ENCODE measurements at places on chromosomes 4 and X.

- DNase-seq, result peak; percentile 11
Observed at GRCh38 chrX:118694638-118695037, 32.8 kb upstream of the IL13RA1 start.

DNA sequence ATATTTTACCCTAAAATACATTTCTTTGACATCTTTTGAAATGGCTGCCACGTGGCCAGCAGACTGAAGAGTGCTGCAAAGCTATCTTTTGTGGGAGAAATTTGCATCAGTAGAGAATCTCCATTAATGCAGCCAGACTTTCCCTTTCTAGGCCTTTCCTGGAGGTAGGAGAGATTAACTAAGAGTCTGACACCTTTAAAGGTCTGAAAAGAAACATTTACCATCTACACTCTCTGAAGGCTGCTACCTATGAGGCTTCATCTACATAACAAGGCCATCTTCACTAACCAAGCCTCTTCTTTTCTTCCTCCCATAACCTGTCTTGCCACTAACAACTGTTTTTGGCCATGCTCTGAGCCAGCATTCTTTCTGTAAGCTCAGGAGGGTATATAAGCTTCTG lies 17.8 kb upstream of the SPRY1 start:
- DNase-seq, result no peak

DNA sequence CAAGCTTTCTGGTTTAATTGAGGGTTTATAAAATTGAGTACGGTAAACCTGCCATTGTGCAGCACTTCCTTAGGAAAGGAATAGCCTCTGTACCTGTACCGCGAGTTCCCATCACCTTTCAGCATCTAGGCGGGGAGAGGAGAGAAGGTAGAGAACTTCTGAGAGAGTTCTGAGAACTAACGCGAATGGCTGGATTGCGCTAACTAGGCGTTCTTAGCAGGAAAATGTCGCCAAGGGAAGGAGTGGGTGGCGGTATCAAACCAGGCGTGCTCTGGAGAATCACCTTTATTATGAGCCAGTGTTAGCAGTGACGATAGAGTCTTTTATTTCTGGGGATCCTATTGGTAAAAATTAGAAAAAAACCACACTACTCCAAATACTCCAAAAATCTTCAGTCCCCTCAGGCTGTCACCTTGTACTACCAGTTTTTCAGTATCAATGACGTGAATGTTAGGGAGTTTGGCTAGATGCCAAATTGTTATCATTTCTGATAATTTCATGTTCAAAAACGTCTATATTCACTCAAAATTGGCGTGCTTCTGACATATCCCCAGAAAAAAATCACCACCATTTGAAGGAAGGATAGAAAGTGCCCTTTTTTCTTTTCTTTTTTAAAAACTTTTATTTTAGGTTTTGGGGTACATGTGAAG lies 1.4 kb downstream of the UGT8 start:
- DNase-seq, result no peak

- DNase-seq, result no peak
Observed at GRCh38 chrX:23501974-23502373, 165.3 kb upstream of the PRDX4 start.

GRCh38 chr4:100284129-100284880 lies 94.0 kb upstream of the DDIT4L start:
- no peak for DNase-seq

DNA sequence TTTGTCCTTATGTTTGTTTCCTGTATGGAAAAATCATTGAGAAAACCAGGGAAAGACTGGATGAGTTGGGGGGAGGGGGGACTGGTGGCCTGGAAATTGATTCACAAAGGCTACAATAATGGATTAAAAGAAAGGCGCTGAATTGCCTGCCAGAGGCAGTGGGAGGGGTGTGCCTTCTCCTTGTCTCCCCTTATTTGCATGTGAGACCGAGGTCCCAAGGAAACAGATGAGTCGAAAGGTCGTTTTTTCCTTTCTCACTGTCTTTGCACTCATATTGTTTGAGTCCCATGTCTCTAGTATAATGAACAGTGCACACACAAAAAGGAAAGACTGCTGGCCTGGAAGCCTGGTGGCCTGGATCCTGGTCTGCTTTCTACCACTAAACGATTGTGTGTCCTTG lies 86.6 kb upstream of the ZDHHC15 start:
- no peak for DNase-seq

GRCh38 chr4:41146716-41147506 lies 67.4 kb downstream of the APBB2 start:
- no peak for DNase-seq

GRCh38 chrX:94961730-94962129 lies 1287.7 kb downstream of the FAM133A start:
- DNase-seq, result no peak

- peak; percentile 52 for DNase-seq
Observed at GRCh38 chrX:65668377-65669310, 1.2 kb downstream of the MSN start.

DNA sequence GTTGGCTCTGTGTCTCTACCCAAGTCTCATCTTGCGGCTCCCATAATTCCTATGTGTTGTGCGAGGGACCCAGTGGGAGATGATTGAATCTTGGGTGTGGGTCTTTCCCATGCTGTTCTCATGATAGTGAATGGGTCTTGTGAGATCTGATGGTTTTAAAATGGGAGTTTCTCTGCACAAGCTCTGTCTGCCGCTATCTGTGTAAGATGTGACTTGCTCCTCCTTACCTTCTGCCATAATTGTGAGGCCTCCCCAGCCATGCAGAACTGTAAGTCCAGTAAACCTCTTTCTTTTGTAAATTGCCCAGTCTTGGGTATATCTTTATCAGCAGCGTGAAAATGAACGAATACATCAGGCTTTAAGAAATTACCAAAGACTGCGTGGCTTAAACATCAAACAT lies 31.2 kb downstream of the STIM2 start:
- DNase-seq, result no peak

- no peak for DNase-seq
Observed at GRCh38 chr4:3355266-3355748, 62.5 kb downstream of the RGS12 start.

DNA sequence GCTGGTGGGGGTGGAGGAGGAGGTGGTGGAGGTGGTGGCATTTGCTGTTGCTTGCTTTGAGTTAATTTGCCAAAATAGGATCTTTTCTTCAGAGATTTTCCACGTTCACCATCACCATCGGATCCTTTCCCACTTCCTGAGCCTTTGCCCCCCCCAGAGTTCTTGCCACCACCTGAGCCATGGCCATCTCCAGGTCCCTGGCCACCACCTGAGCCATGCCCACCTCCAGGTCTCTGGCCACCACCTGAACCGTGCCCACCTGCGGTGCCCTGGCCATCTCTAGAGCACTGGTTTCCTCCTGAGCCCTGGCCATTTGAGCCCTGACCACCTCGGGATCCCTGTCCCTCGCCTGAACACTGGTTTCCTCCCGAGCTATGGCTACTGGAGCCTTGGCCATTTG lies 1.9 kb downstream of the IRS4 start:
- no peak for DNase-seq

DNA sequence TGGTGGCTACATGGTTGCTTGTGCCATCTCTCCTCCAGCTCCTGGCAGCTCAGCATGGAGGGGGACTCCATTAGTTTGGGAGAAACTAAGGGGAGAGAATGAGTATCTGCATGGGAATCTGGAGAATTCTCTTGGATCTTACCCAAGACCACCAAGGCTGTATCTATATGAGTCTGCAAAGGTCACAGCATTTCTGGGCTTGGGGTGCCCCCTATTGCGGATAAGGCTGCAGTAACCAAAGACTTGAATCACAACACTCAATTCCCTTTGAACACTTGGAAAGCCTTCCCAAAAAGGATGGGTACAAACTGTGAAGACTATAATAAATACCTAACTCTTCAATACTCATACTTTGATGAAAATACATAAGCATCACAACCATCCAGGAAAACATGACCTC lies 623.5 kb upstream of the NR3C2 start:
- DNase-seq, result no peak

- peak; percentile 17 for DNase-seq
Observed at GRCh38 chrX:132426695-132427281, 62.0 kb downstream of the MBNL3 start.

GRCh38 chr4:20254511-20255250 lies 3.0 kb downstream of the SLIT2 start:
- DNase-seq, result no peak

GRCh38 chr4:162659716-162660115 lies 495.9 kb upstream of the FSTL5 start:
- DNase-seq, result no peak

- no peak for DNase-seq
Observed at GRCh38 chrX:45912316-45912715, 632.9 kb downstream of the ZNF674 start.

DNA sequence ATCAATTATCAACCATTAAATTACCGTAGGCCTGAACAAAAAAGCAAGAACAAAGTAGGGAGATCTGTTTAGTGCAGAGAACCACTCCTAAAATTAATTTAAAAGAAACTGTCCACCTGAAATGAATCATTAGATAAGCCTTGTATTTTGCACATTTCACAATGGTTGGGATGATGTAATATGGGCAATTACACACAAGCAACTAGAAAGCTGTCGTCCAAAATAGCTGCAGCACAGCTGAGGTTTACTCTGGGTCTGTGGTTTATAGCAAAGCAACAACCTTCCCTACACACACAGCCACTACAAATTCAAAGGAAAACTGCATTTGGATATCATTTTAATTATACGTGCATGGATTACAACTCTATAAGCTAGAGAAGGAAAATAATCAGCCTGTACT lies 28.5 kb downstream of the PCDH19 start:
- no peak for DNase-seq

DNA sequence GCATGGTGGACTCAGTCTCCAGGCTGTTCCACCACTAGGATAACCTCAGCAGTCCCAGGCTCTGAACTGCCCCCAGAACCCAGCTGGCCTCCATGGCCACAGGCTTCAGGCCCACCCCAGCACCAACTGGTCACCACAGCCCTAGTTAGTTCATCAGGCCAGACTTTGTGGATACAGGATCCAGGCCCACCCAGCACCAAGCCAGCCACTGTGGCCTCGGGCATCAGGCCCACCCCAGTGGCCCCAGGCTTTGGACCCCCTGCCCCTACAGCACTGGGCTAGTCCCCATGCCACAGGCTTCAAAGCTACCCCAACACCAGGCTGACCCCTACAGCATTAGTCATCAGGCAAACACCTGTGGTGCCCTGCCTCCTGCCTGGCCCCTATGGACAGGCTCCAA lies 50.0 kb downstream of the ZCCHC13 start:
- DNase-seq, result no peak

DNA sequence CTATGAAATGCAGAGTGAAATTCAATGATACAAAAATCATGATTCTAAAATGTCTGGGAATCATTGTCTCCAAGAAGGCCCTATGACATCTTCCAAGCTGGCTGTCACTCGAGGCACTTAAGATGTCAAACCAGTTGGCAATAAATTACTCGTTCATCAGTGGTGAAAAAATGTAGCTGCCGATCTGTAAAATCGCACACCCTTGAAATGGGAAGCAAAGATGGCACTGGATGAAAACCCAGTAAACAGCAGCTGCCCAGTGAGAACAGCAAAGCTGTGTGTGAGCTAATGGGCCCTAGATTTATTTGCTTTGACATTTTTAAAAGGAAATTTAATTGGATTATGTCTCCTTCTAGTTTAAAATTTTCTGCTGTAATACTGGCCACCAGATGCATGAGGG lies 181.9 kb upstream of the NDP start:
- DNase-seq, result no peak

DNA sequence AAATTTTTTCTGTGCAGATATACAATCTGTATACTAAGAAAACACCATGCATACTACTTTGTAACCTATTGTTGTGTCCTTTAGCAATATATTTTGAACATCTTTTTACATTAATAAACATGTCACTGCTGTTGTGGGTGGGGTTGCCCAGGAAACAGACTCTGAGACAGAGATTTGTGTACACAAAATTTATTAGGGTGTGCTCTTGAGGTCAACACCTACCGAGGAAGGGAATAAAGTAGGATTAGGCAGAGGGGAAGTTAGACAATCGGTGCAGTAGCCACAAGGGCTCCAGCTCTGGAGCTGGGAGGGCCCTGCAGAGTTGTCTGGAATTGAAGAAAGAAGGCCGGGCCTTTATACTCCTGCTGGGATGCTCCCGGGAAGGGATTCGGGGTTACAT lies 56.4 kb downstream of the CXorf58 start:
- DNase-seq, result no peak

DNA sequence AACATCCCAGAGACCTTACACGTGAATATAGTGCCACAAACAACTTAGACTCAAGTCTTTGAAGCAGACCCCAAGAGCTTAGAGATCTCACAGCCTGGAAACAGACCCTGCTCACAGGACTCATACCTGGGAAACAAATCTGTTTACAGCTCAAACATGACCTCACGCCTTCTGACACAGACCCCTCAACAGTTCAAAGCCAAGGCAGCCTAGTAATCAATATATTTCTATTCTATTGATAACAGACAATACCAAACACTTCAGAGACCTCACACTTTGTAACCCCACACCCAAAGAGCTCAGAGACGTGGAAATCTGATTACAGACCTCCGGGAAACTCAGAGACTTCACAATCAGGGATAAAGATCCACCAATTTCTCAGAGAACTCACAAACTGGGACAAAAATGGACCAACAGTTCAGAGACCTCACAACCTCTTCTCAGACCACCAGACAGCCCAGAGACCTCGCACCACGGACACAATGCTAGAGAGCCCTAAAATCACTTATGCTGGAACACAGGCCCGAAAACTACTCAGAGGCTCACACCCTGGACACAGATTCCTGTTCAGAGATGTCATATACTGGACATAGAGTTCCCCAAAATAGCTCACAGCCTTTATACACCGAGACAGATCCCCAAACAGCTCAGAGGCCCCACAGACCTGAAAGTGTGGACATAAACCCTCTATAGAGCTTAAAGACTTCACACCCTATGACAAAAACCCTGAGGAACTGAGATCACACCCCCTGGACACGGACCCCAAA lies 14.8 kb downstream of the SUV39H1 start:
- DNase-seq, result no peak

GRCh38 chr4:96649536-96649935 lies 809.6 kb downstream of the PDHA2 start:
- no peak for DNase-seq

GRCh38 chrX:28854637-28855036 lies 267.4 kb downstream of the IL1RAPL1 start:
- DNase-seq, result no peak

- no peak for DNase-seq
Observed at GRCh38 chr4:820230-821172, 5.4 kb downstream of the CPLX1 start.

DNA sequence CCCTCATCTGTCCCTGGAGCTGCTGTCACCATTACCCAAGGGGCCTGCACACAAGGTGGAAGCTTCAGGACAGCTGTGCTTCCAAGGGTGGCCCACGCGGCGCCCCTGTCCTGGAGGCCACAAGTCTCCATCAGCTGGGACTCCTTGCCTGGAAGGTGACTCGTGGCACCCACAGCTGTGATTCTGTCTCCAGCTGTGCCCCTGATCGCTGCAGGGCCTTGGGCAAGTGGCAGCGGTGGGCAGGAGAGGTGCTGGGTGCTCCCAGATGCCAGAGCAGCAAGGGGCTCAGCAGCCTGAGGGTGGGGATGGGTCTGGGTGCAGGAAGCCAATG lies 9.0 kb upstream of the DUSP9 start:
- DNase-seq, result no peak

Data from BJ (cell line).